Activated CD4-positive, alpha-beta T cell treated with anti-CD3 and anti-CD28 coated beads for 48 hours (primary cell): ENCODE measurements at places on chromosomes 12 and 14.
A peak's percentile ranks its signal among the peaks of the same experiment; 100 is the strongest.

GRCh38 chr12:48764521-48764920 lies 24.4 kb downstream of the ADCY6 start:
- DNase-seq: no peak

GRCh38 chr12:57215668-57216013 lies 953 bp upstream of the NXPH4 start:
- DNase-seq: peak; percentile 56

DNA sequence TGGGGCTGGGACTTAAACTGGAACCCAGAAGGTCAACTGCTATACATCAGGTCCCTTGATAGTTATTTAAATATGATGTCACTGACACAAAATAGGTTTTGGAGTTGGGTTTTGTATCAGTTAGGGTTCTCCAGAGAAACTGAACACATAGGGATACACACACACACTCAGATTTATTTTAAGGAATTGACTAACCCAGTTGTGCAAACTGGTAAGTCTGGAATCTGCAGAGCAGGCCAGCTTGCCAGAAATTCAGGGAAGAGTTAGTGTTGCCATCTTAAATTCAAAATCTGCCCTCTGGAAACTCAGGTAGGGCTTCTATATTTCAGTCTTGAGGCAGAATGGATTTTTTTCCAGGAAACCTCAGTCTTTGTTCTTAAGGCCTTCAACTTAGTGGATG lies 36.9 kb downstream of the MAPK1IP1L start:
- DNase-seq: no peak

DNA sequence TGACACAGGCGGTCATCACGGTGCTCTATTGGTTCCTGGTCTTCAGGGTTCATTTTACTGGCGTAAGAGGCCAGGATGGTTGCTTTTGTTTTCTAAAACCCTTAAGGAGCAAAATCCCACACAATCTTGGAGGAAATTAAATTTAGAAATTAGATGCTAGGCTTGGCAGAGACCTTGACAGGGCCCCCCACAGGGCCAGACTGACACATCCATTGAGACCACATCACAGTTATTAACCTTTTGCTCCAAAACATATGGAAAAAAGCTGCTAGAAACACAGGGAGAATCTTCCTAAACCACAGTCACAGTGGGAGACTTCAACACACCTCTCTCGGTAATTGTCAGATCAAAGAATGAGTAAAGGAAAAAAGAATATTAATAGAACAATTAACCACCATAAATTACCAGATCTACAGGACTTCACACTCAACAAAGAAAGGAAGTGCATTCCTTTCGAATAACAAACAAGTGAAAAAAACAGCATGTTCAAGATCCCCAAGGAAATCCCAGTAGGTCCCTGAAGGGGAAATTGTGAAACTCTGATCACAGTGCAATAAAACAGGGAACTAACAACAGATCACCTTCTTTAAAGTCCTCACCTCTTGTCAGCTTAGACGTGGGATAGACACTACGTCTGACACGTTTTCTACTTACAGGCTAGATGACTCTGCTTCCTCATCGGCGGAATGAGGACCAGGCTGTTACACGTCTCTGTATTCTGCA lies 40.2 kb upstream of the TMEM179 start:
- DNase-seq: no peak

DNA sequence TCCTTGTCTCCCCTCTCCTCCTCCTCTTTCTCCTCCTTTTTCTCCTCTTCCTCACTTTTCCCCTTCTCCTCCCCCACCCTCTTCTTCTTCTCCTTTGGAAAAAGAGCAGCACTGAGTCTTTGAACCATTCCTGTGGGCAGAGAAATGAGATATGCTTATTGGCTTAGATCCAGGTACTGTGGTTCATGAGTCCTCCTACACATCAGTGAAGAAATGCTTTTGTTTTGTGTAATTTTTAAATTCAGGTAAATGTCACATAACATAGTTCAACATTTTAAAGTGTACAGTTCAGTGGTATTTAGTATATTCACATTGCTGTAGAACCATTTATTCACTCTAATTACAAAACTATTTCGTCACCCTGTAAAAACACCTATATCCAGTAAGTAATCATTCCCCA lies 402.1 kb downstream of the AACS start:
- no peak for DNase-seq
